ENCODE measurements at places on chromosomes 3 and 15.
A peak's percentile ranks its signal among the peaks of the same experiment; 100 is the strongest.

GRCh38 chr3:24365168-24365567 lies 129.5 kb downstream of the THRB start:
- DNase-seq, result peak; percentile 46

- DNase-seq, result no peak
These were observed 29.1 kb upstream of the ST6GAL1 start for GRCh38 chr3:186901135-186901734.

DNA sequence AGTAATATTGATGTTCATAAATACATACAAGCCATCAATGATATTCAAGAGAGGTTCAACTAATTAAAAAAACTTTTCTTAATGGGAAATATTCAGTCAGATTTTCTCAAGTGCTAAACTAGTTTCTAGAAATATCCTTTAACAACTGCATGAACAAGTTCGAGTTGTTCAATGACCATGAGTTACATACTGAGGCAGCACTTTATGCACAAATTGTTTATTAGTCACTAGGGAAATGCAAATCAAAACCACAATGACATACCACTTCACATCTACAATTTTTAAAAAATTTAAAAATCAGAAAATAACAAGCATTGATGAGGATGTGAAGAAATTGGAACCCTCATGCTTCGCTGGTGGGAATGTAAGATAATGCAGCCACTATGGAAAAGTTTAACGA lies 62.4 kb downstream of the RAD18 start:
- no peak for DNase-seq

- no peak for DNase-seq
These were observed 41.6 kb upstream of the GALNT15 start for GRCh38 chr3:16132928-16133327.
